A172 (cell line): ENCODE measurements at places on chromosomes 7 and 10. TPM values are rescaled to one million over a fixed set of nuclear protein-coding genes. Genes with fewer than 3 reads are reported as not detected.

- no peak for DNase-seq
Observed at GRCh38 chr10:25444266-25444665, 269.5 kb downstream of the GPR158 start.

DNA sequence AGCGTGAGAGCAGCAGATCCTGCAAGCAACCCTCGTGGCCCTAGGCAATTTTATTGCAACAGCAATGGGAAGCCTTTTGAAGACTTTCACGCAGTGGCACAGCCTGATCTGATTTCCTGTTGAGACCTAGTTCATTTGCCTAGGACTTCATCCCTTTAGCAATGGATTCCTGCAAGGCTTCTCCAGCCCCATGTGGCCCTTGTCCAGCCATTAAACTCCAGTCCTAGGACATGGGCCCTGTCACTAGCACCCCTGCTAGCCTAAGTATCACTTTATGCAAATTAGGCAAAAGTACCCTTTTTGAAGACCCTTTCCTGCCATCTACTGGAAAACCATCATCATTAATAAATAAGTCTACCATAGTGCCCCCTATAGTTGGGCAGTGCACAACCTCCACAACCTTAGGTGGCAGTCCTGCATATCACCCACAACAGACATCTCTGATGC lies 379.4 kb downstream of the GALNT17 start:
- DNase-seq, result no peak

DNA sequence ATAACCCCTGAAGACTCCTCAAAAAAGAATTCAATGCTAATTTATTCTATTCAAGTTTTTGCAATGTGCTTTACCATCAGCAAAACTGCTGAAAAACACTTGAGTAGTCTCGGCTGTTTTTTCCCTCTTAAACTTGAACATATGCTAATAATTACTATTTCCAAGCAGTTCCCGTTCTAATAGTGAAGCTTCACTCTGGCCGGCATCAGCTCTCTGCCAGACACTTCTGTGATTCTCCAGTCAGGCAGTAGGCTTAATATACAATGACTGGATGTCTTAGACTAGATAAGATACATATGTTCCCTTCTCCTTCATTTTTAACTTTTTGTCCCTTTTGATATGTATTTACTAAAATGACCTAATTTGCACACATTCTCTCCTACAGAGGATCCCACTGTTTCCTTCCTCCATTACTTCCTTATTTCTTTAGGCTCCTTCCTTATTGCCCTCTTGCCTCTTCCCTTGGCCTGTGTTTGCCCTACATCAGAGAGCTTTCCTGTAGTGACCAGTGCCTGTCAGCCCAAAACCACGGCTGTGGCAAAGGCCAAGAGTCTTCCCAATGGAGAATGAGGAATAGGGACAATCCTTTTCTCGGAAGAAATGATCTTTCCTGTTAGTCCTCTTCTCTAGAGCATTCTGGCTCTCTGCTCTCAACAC lies 23.5 kb downstream of the HEPACAM2 start:
- DNase-seq, result no peak

DNA sequence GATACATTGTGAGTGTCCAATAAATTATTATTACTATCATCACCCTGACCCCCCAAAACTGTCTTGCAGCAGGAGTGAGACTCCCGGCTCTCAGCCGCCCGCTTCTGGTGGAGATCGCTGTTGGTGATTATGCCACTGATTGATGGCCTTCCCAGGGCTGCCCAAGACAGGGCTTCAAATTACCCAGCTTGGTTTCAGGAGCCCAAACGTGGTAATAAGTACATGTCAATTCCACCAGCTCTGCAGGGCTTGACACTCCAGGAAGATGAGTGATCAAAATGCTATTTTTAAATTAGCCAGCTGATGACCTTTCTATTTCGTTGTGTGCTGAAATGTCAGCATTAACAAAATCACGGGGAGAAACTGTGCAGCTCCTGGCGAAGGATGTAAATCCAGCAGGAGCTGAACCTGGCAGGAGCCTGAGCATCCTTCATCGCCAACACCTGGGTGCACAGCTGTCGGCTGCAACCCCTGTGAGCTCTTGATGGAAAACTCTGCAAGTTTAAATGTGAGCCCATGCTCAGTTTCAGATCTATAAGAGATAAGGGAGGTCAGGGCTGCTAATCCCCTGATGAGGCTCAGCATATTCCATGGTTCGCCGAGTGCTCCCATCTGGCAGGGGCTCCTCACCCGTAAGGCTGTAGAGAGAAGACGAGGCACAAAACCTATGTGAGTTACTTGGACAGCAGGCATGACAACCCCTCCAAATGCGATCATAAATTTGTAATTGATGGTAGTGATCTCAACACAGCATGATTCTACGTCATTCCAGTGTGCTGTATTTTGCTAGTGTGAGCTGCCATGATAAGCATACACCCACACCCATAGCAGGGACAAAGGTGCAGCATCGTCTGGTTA lies 446.3 kb downstream of the TCERG1L start:
- DNase-seq, result no peak

- DNase-seq, result no peak
Observed at GRCh38 chr10:107865691-107866090, 701.2 kb upstream of the SORCS1 start.

DNA sequence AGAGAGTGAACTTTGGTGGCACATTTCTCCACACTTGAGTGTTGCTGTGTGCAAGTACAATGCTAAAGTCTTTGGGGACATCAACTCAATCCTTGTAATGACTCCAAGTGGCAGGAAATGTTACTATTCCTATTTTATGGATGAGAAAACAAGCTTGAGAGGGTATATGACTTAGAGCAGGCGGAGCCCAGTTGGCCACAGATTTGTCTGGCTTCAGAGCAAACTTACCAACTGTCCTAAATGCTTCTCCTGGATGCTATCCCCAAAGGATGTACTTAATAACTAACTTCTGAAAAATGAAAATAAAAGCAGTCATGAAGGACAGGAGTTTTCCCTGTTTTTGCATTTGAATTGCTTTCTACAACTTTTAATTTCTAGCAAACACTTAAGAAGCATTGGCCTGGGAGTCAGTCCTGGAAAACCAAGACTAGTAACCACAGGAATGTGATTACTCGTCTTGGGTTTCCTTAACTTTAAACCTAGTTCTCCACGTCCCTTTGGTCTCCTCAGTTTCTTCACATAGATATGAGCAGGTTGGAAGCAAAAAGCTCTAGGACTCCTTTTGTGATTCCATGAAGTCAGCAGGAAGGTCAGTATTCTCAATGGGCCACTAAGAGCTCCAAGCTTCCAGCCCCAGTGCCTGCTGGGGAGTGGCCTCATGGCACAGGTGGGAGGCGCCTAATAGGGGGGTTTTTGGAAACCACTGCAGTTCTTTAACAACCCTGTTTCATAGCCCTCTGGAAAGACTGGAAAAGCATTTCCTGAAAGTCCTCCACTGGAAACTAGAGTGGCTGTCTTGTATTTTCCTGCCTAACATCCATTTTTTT lies 140.8 kb downstream of the GLCCI1 start:
- DNase-seq, result peak; percentile 55

The SYT15 gene
- not detected in 2 replicates for total RNA-seq

The CCDC3 gene
- total RNA-seq, result 0.03 TPM in 1 of 2 replicates, not detected in the other
